DMS79 treated with DMSO at 0.1 percent for 48 hours (cell line): ENCODE measurements at places on chromosomes 3 and 15.

GRCh38 chr3:113532698-113533533, 561 bp downstream of the SIDT1 start:
- peak; percentile 28 for DNase-seq

DNA sequence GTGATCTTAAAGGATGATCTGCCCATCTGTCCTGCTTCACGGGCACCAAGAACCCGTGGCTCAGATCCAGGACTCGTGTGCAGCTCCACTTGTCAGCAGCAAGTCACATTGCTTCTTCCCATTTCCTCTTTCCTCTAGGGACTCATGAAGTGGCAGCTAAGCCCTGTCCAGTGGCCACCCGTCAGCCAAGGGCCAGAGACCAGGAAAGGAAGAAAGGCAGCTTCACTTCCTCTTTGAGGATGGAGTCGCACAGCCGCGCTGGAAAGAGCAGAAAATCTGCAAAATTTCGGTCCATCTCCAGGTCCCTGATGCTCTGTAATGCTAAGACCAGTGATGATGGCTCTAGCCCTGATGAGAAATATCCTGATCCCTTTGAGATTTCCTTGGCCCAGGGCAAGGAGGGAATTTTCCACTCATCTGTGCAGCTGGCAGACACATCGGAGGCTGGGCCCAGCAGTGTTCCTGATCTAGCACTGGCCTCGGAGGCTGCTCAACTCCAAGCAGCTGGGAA, 28.5 kb downstream of the IL16 start:
- DNase-seq = no peak

- no peak for DNase-seq
Measured at GRCh38 chr15:62344806-62345539, 179.9 kb upstream of the C2CD4B start.

- no peak for DNase-seq
Measured at GRCh38 chr3:29324180-29324651, 43.3 kb downstream of the RBMS3 start.

GRCh38 chr15:98386561-98386960, 261.8 kb upstream of the IGF1R start:
- no peak for DNase-seq

GRCh38 chr3:67016522-67017080, 18.5 kb downstream of the KBTBD8 start:
- no peak for DNase-seq

DNA sequence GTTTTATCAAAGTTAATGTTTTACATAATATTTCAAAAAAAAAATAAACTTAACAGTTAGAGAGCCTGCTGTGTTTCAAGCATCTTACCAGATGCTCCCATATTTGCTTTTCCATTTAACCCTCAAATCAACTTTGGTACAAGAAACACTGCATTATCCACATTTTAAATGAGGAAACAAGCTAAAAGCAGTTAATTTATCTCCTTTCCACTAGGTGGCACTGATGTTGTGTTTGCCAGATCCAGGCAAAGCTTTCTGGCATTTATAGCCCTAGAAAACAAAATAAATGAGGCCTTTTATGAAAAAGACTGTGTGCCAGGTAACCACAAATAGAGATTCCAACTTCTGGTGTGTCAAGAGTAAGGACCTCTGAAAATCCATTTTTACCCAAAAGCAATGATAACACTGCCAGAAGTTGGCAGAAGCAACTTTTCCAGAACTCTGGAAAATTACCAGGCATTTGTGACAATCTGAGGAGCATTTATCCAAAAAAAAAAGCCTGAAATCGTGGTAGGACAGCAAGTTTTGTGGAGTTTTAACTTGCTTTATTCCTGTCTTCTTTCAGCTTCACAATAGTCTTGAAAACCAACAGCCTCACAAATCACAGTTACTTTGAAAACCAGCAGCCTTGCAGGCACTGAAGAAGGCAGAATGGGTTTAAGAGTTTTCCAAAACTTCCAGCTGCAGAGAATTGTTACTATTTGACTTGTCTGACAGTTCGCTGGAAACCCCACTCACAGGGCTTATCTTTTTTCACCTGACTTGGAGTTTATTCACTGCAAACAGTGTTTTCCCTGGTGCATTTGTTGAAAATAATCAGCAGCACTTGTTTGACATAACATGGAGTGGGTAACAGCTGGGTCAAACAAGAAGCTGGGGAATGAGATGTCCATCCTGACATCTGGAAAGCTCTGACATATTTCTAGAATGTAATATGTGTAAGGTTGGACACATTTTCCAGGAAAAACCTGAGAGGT, 9.2 kb downstream of the FAM162A start:
- DNase-seq = peak; percentile 36

GRCh38 chr3:194225418-194225812, 89.5 kb downstream of the HES1 start:
- no peak for DNase-seq

DNA sequence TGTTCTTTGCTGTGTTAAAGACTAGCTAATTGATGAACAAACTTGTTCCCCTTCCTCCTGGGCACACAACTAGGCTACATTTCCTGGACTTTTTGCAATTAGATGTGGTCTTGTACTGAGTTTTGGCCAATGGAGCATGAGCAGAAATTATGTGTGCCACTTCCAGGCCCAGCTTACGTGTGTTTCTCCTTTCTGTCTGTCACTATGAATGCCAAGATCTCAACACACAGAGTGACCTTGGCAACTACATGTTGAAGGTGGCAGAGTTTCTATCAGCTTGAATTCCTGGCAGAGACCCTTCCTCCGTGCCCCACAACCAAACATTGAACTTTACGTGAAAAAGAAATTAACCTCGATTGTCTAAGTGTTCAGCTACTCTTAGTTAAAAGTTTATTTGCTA, 81.7 kb upstream of the PIAS1 start:
- no peak for DNase-seq

DNA sequence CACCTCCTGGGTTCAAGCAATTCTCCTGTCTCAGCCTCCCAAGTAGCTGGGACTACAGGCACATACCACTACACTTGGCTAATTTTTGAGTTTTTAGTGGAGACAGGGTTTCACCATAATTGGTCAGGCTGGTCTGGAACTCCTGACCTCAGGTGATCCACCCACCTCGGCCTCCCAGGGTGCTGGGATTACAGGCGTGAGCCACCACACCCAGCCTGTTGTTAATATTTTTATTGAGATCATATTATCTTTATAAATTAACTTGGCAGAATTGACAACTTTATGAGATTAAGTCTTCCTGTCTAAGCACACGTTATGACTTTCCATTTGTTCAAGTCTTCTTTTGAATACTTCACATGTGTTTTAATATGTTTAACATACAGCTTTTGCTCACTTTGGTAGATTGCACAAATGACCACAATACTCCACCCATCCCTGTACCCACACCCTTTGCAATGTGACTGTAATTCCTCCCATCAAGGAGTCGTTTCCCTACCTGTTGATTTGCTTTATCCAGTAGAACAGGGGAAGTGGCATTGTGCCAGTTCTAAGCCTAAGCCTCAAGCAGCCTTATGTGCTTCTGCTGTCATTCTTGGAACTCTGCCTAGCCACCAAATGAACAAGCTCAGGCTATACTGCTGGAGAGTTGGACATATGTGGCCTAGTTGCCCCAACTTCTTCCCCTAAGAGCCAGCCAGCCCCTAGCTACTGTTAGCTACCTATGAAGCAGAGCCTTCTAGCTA, 8.2 kb downstream of the XYLB start:
- no peak for DNase-seq

GRCh38 chr3:86245360-86245759, 745.6 kb downstream of the VGLL3 start:
- no peak for DNase-seq

- no peak for DNase-seq
Measured at GRCh38 chr3:13544293-13544831, 4.6 kb upstream of the FBLN2 start.

DNA sequence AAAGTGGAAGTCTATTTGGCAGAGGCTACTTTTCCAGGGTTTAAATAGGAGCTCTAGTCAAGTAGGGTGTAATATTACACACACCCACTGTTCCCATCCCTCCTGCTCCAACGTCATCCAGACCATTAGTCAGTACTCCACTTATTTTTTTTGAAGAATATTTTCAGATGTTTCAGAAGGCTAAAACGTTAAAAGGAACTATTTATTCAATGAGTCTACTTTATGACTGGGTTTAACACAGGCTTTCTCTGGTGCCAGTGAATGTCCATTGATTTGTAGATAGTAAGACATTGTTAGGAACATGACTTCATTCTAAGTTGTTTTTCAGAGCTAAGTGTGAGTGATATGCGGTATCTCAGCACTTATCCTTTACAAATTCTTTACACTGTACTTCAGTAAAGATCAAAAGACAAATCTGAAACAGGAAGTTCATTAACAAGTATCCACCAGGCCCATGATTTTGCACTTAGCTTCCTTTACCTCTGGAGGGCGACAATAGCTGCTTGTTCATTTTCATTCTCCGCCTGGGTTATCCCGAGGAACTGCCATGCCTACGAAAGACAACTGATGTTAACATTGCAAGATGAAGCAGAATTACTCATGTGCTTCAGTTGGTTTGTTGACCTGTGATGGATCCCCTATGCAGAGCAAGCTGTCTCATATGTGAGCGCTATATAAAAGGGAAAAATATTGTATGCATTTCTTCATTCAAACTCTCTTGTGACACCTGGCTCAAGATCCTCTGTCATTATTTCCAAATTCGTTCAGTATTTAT, 158.7 kb downstream of the USP13 start:
- no peak for DNase-seq

GRCh38 chr3:122100591-122101463, 45.7 kb downstream of the CD86 start:
- no peak for DNase-seq

GRCh38 chr3:87414271-87414670, 137.9 kb upstream of the POU1F1 start:
- DNase-seq = no peak

DNA sequence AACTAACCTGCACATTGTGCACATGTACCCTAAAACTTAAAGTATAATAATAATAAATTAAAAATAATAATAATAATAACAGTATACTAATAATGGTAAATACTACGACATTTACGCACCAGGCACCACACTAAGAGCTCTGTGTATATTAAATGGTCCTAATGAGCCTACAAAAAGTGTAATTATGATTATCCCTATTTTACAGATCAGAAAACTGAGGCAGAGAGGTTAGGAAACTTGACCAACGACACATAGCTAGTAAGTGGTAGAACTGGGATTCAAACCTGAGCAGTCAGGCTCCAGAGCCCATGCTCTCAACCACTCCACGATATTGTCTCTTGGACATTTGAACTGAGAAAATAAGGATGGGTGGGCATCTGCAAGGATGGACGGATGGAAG, 15.0 kb downstream of the KIF7 start:
- no peak for DNase-seq

- DNase-seq = no peak
Measured at GRCh38 chr15:48636511-48636910, 9.0 kb downstream of the FBN1 start.

DNA sequence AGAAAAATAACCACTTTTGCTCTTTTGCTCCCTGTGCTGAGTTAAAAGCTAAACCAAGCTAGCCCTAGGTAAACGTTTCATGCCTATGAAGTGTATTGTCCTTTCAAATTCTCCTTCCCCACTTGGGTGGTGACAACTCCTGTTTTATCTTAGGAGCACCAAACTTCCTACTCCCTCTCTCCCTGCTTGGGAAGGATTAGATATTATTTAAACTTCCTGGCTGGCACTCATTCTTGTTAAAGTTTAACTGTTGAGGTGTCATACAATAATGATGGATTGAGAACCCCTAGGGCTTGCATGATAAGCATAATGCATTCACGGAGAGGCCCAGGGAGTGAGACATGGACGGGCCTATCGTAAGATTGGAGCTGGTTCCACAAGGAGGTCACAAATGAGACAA, 29.5 kb downstream of the B4GALT4 start:
- DNase-seq = no peak

DNA sequence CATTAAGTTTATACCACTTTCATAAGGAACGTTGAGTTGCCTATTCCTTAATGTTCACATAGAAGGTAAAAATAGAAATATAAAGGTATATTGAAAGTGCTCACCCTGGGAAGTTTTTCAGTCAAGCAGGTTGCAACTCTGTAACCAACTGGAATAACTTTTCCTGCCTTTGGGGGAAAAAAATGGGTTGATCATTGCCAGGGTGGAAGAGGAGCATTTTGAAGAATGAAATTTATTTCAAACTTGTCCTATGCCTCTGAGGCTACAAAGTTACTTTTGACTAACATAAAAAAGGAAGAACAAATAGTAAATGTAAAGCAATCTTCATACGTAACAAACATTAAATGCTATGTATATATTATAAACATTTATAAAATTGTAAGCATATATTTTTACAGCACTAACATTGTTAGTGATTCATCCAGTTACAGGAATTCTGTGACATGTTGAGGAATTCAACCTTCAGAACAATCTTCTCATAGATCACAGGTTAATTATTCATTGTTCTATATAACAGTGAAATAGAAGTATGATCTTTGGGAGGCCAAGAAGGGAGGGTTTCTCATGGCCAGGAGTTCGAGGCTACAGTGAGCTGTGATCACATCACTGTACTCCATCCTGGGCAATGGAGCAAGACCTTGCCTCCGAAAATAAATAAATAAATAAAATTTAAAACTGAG, 13.5 kb downstream of the EFHB start:
- DNase-seq = no peak

DNA sequence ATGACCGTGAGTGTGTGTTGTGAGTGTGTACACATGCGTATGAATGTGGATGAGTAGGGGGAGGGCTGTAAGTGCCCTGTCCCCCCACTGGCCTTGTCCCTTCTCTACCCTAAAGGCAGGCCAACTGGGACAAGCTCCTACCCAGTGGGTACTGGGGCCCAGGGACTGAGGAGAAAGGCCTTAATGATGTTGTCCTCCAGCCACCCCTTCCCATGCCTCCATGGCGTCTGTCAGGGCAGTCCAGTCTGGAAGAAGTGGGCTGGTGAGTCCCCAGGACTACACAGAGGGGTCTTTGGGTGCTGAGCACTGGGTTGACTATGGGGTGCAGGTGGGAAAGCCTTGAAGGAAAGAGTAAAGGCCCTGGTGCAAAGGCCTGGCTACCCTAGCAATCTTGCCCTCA, 16.9 kb upstream of the CORO2B start:
- no peak for DNase-seq

DNA sequence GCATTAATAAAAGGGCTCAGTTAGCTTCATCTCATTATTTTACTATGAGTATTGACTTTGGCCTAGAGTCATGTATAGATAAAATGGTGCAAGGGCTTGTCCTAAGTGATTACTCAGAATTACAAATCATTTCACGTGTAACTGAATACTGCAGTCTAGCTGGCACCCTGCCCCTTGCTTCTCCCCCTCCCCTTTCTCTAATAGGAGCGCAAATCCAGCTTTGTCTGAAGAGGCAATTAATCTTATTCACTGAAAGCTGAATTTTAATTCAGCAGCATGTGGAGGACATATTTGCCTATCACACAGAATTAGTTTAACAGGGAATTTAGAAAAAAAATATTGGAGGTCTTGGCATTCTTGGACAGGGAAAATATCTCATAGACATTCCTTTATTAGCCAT, 412.1 kb upstream of the DPH6 start:
- DNase-seq = peak; percentile 43

- DNase-seq = no peak
Measured at GRCh38 chr3:50862221-50862620, 187.5 kb downstream of the DOCK3 start.

GRCh38 chr3:108623504-108623903, 34.0 kb downstream of the DZIP3 start:
- DNase-seq = no peak
